Stimulated activated CD4-positive, alpha-beta T cell treated with anti-CD3 and anti-CD28 coated beads, Interleukin-12 subunit alpha, Interleukin-12 subunit beta, amount 100 ng/mL, for 24 hours (primary cell): ENCODE measurements at places on chromosomes 2 and 18.

DNA sequence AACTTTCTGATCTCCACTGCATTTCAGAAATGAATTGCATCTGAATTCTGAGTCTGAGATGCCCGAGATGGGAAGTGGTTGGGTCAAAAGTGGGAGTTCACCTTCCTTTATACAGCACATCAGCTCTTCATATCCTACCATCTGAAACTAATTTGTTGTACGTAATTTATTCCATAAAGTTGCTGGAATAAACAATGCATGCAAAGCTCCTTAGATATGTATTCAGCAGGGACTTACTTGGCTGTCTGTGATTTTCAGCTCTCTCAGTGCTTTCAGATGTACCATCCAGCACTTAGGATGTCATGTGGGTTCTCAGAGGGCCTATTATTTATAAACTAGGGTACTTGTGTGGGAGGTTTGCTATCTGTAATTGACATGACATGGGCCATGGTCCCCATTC is 46.9 kb upstream of the EFEMP1 start:
- DNase-seq: no peak

DNA sequence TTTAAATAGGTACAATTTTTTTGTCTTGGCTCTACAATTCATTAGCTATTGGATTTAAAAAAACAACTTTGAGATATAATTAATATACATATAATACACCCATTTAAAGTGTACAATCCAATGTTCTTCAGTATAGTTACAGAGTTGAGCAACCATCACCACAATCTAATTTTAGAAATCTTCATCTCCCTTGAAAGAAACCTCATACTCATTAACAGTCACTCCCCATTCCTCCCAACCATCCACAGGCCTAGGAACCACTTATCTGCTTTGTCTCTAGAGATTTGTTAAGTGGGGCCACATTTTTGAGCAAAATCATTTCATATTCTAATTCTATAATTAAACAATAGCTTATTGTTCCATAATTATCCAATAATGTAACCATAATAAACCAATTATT is 32.6 kb downstream of the MRPL33 start:
- no peak for DNase-seq

GRCh38 chr2:224986477-224986876 is 55.8 kb downstream of the DOCK10 start:
- no peak for DNase-seq

GRCh38 chr2:146584316-146584715 is 1260.5 kb upstream of the ACVR2A start:
- DNase-seq: no peak

DNA sequence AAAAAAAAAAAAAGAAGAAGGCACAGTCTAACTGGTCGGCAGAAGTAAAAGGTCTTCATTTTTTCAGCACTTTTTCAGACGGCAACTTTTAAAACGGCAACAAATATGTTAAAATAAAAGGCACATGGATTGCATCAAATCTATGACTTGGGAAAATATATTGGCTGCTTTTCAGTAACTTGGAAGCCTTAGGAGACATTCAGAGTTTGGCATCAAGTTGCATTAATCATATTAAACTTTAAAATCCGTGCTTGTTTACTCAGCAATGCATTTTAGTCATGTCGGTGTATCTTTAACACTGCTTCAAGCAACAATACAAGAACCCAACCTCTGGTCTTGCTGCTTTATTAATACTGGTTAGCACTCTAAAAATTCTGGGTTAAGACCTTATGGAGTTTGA is 111.1 kb downstream of the MEP1B start:
- no peak for DNase-seq

DNA sequence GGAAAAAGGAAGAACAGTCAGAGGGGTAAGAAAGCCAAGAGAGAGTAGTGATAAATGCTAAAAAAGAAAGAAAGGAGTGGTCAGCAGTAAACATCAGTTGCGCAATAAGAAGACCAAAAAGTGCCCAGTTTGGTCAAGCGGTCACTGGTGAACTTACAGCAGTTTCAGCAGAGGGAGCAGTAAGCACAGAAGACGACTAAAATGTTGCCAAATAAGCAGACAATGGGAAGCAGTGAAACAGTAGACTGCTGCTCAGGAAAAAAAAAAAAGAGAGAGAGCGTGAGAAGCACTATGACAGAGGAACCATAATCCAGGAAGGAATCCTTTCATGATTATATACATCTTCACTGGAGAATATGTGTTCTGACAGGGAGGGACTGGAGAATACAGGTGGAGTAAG is 45.8 kb downstream of the DNAJC10 start:
- DNase-seq: no peak

GRCh38 chr2:45860136-45861121 is 209.0 kb downstream of the PRKCE start:
- peak; percentile 1 for DNase-seq

GRCh38 chr2:132909427-132909826 is 239.4 kb upstream of the LYPD1 start:
- no peak for DNase-seq
